Activated naive CD4-positive, alpha-beta T cell (primary cell): ENCODE measurements at places on chromosomes 1 and 21.

- DNase-seq = no peak
Measured at GRCh38 chr1:229124520-229125124, 146.3 kb upstream of the RAB4A start.

GRCh38 chr1:11157394-11157793 lies 31.8 kb upstream of the ANGPTL7 start:
- no peak for DNase-seq

- DNase-seq = no peak
Measured at GRCh38 chr1:239458144-239458500, 71.8 kb downstream of the CHRM3 start.

GRCh38 chr21:16072737-16073136 lies 343.0 kb downstream of the USP25 start:
- DNase-seq = no peak

- DNase-seq = peak; percentile 36
Measured at GRCh38 chr1:21956720-21957552, 19.8 kb upstream of the HSPG2 start.

DNA sequence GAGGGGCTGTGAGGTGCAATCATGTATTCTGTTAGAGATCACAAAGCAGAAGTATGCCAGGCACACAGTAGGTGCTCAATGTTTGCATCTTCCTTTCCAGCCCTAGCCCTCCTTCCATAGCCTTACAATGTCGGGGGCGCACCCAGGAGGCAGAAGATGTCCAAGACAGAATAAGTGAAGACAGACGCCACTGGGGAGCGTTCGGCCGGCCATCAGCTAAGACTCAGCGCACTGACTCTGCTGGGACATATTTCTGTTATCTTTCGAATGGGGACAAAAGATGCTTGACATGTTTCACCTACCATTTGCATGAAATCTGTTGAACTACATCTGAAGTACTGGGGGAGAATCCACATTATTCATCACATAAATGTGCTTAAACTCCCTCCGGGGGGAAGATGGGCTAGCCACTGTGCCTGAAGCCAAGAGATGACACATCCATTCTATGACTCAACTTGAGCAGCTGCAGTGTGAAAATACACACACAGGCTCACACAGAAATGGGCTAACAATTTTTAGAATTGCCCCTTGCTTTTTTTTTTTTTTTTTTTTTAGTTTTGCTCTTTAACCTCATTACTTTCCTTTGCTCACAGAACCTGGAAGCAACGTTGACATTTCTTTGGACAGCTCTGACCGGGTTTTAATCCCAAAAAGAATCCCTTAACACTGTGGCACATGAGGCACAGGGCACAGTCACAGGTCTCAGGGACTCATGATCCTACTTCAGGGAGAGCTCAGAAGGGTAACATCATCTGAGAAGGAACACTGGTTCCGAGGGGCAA lies 7.9 kb downstream of the TIAM1 start:
- DNase-seq = no peak

DNA sequence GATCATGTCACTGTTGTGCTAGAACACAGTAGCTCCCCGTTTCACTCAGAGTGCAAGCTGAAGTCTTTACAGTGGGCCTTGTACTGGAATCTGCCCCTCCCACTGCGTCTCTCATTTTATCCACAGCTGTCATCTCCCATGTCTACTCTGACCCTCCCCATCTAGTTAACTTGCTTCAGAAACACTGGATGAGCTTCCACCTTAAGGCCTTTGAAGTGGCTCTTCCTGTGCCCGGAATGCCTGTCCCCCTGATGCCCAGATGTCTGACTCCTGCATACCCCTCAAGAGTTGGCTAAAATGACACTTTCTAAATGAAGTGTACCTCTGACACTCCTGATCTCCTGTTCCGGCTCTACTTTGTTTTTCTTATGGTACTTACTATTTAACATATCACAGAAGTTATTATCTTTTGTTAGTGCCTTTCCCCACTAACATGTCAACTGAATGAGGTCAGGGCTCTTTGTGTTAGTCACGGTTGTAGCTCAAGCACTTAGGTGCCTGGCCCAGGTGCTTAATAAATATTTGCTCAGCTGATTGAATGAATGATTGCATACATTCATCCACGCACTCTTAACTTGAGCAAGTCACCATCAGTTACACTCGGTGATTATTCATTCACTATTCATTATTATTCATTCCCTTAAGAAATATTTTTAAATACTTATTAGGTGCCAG lies 13.3 kb downstream of the ARV1 start:
- no peak for DNase-seq

DNA sequence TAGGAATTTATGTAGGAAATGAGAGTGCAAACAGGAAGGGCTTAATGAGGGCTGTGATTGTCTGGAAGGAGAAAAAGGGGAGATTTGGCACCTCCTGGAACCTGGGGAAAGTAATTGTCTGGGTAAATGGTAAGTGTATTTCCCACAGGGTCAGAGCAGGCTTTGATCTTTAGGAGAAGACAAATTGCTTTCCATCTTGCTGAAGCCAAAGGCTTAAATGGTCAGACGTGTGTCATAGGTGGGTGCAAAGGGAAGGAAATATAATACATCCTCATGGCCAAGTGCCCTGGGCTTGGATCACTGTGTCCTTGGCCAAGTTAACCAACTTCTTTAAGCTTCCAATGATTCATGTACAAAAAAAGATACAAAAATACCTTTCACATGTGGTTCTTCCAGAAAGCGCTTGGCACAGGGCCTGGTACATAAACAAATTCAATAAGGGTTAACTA lies 1.3 kb upstream of the DUSP23 start:
- DNase-seq = no peak

DNA sequence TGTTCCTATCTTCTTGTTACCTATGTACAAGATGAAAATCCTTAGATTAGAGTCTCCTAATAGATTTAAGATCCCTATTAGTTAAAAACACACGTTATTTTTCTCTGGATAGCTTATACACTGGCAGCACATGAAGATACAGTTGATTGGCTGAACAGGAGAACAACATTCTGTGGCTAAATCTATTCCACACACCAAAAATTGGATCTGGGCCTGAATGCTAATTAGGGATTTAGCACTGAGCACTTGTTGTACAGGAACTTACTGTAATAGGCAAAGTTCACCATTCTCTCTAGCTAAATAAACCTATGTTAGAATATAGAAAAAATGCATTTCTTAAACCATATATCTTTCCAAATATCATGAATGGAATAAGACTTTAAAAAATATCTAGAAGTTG lies 117.1 kb upstream of the PTGFR start:
- DNase-seq = no peak

DNA sequence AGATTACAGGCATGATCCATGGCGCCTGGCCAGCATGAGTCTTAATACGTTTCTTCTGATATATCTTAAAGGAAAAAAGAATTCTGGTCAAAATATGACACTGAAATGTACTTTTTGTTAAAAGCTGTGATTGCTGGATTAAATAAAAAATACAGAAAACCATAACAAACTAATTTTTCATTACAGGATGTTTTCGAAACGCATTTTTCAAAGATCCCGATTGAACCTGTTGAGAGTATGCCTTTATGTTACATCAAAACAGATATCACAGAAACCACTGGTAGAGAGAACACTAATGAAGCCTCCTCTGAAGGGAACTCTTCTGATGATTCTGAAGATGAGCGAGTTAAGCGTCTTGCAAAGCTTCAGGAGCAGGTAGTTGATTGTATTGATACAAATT lies 30.2 kb downstream of the BRDT start:
- DNase-seq = no peak

DNA sequence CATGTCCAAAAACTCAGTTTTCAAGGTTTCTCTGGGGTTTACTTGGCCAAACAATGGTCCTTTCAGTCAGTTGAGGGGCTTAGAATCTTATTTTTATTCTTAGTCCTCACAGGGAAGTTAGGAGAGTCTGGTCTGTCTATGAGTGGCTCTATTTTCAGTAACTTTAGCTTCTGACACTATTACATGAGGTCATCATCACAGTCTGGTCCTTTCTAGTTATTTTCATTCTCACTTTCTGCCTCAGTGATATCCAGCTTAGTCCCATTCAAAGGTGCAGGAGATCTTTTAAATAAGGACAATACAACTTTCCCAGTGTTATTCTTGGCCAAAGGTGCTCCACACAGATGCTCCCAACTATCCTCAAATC lies 30.0 kb upstream of the FGGY start:
- no peak for DNase-seq

- DNase-seq = no peak
Measured at GRCh38 chr1:180291004-180291403, 60.9 kb downstream of the LHX4 start.

DNA sequence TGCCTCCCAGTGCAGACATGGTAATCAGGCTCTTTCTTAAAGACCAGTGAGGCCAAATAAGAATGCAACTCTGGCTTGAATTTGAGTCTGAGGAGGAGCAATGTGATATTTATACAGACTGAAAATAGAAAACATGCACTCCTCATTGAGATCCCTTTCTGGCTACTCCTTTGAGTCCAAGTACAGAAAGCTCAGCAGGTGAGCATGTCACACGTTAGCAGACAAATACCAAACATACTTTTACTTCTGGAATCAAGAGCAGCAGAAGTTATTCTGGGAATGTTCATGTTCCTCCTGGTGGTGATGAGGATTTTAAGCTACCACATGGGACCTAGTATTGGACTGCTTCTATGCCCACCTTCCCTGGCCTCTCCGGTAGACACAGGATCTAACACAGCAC lies 48.3 kb downstream of the PGBD5 start:
- DNase-seq = no peak

DNA sequence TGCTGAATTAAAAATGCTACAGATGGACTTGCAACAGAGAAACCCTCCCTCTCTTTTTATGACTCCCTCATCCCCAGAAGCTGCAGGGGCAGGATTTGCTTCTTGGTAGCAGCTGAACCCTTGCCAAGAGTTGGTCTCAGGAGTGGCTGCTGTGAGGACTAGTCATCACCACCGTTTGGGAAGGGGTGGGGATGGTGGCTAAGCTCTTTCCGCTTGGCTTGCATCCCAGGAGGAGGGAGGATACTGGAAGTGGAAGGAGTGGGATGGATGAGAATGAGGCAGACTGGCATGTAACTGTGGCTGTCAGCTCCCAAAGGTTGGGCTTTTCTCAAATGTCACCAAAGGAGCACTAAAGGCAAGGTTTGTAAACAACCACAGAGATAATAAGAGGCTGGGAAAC lies 50.8 kb upstream of the COL24A1 start:
- DNase-seq = no peak

DNA sequence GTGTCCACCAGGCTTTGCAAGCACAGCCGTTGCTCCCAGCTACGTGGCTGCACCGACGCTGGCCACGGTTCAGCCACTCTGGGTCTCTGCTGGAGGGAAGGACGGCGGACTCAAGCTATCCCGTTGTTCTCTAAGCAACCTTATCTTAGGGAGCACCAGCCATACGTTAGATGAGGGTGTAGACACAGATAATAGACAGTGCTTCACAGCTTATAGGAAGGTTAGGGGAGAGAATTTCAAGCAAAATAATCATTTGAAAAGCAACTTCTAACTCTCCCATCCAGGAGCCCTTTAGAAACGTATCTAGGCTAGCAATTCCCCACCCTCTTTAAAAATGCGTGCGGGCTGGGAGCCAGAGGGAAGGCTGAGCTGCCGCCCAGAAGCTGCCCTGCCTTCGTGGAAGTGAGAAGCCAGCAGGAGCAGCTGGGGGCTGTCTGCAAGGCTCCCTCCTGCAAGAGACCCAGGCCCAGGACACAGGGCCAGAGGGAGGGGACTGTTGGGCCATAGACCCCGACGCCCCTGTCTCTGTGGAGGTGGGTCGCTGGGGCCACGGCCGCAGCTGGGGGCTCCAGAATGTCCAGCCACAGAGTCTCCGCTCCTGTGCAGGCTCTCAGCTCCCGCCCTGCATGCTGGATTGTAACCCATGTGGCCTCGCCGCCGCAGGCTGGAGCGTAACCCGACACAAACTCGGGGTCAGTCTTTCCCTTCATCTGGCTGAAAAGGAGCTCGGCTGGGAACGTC lies 31.2 kb upstream of the COL6A2 start:
- no peak for DNase-seq

- DNase-seq = no peak
Measured at GRCh38 chr1:33753087-33753856, 110.6 kb upstream of the HMGB4 start.

GRCh38 chr1:181759481-181759880 lies 276.2 kb downstream of the CACNA1E start:
- DNase-seq = no peak

DNA sequence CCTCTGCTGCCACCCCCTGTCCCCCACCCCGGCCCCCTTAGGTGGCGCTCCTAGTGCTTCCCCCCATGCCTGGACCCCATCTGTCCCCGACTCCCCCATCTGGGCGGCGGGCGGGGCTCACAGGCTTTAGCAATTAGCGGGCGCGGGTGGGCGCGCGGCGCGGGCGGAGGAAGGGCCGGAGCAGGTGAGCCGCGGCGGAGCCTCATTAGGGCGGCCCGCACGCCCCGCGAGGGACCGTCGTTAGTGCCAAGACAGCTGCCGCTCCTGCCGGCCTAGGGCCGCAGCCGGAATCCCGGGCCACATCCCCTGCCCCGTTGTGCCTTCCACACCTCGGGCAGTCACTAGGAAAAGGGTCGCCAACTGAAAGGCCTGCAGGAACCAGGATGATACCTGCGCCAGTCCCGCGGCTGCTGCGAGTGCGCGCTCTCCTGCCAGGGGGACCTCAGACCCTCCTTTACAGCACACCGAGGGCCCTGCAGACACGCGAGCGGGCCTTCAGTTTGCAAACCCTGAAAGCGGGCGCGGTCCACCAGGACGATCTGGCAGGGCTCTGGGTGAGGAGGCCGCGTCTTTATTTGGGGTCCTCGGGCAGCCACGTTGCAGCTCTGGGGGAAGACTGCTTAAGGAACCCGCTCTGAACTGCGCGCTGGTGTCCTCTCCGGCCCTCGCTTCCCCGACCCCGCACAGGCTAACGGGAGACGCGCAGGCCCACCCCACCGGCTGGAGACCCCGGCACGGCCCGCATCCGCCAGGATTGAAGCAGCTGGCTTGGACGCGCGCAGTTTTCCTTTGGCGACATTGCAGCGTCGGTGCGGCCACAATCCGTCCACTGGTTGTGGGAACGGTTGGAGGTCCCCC lies 7.6 kb downstream of the OLIG2 start:
- no peak for DNase-seq

GRCh38 chr1:30763651-30764248 lies 6.2 kb upstream of the LAPTM5 start:
- DNase-seq = no peak

GRCh38 chr1:90384193-90384592 lies 332.9 kb downstream of the BARHL2 start:
- no peak for DNase-seq

- DNase-seq = no peak
Measured at GRCh38 chr1:229148041-229148671, 122.8 kb upstream of the RAB4A start.

DNA sequence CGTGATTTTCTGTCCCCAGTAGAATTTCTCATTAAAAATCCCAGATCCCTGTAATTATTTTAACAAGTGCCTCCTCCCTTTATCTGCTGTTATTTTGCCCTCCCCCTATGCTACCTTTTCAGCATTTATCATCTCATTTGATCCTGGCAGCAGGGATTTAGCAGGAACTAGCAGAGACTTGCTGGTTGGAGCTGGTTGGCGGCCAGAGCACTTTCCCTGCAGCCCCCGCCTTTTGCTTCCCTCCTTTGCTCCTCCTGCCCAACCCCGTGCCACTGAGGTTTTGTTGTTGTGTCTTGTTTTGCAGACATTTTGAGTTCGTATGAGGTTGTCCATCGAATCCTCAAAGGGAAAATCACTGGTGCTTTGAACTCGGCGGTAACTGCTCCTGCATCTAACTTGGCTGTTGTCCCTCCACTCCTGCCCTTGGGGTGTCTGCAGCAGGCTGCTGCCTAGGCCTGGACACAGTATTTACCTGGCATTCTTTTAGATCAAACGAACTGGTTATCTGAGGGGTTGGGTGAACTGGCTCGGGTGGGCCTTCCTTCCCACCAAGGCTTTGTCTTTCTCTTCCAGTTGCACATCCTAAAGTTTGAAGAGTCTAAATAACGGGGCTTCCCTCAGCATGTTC lies 11.2 kb downstream of the UBE2Q1 start:
- DNase-seq = no peak
